ENCODE measurements at places on chromosomes 7 and 10.

- DNase-seq = peak; percentile 56
These were observed 173.9 kb upstream of the GRM3 start for GRCh38 chr7:86469680-86470295.

DNA sequence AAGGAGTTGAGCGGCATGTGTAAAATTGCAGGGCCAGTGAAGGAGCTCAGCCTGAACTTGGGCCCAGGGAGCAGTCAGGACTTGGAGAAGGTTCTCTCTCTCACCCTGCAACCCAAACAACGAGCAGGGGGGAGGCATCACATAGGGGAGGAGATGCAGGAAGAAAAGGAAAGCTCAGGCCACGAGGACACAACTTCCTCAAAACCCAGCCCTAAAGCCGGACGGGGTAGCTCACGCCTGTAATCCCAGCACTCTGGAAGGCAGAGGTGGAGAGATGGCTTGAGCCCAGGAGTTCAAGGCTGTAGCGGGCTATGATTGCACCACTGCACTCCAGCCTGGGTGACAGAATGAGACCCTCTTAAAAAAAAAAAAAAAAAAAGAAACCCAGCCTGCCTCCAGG, 629.1 kb downstream of the PARD3 start:
- DNase-seq = no peak

GRCh38 chr7:47093320-47094234, 488.3 kb downstream of the TNS3 start:
- DNase-seq = no peak

DNA sequence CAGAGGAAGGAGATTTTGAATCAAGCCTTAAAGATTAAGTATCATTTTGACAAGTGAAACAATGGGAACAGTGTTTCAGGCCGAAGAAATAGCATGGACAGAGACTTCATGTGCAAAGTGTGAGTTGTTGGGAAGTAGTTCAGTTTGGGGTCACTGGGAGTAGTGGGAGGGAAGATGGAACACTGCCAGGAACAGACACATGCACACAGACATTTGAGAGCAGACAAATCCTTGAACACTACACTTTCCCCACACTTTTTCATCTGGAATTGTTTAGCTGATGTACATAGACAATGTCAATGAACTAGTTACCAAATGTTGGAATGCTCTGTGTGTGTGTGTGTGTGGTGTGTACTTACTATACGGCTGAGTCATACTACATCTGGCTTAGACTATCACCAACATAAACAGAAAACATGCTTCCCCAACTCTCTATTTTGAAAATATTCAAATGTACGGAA, 52.4 kb upstream of the LRRC17 start:
- DNase-seq = peak; percentile 62

DNA sequence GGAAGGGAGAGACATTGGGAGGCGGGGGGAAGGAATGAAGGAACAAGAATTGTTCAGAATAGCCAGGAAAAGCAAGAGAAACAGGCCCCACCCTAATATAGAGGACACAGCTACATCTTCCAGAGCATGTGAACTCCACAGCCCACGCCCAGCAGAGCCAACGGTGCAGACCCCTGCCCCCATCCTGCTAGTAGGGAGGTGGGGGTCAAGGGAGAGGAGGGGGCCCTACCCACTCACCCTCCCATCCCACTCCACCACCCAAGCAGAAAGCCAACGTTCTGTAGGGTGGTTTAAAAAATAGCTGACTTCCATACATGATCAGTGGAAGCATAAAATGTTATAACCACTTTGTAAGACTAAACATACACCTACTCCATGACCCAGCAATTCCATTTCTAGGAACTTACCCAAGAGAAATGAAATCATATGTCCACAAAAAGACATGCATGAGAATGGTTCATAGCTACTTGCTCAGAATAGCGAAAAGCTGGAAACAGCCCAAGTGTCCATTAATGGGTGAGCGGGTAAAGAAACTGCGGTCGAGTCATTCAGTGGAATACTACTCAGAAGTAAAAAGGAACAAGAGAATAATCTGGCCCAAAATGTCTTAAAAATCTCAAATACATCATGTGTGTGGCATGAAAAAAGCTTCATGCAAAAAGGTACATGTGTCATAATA, 31.8 kb downstream of the CTBP2 start:
- no peak for DNase-seq

DNA sequence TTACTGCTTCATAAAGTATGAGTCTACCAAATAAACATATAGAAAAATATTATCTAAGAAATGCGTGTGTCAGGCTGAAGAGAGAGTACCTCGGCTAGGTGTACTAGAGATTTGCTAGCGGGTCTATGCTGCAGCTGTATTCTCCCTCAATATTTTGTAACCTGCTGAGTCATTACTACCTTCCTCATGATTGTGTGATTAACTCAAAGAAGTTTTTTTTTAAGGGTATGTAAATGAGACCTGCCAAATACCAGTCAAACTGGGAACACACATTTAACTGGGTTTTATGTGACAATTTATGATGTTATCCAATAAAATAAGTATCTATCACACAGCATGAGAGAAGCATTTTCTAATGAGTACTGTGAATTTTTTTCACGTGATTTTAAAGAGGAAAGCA, 180.4 kb downstream of the RNF133 start:
- DNase-seq = peak; percentile 57

GRCh38 chr10:98170249-98171117, 36.0 kb downstream of the R3HCC1L start:
- peak; percentile 67 for DNase-seq

- peak; percentile 60 for DNase-seq
These were observed 4.8 kb upstream of the TRDMT1 start for GRCh38 chr10:17206210-17206709.

DNA sequence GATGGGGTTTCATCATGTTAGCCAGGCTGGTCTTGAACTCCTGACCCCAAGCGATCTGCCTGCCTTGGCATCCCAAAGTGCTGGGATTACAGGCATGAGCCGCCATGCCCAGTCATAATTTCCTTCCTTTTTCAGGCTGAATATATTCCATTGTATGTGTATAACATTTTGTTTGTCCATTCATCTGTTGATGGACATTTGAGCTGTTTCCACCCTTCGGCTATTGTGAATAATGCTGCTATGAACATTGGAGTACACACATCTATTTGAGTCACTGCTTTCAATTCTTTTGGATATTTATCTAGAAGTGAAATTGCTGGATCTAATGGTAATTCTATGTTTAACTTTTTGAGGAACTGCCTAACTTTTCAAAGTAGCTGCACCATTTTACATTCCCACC, 34.6 kb downstream of the TLX1 start:
- no peak for DNase-seq

DNA sequence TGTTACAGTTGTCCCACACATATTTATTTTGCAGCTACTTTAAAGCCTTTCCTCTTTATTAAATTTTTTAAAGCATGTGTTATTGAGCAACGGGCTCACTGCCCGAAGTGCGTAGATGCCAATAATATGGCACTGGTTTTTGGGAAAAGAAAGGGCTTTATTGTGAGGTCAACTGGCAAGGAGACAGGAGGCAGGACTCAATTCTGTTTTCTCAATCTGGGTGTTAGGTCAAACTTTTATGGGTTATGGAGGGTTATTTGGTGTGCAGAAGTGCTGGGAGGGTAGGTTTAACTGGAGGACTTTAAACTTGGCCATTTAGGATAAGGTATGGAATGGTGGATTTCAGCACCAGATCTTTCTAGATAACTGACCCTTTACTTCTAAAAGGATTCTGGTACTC, 183.6 kb downstream of the LRRC4 start:
- no peak for DNase-seq

DNA sequence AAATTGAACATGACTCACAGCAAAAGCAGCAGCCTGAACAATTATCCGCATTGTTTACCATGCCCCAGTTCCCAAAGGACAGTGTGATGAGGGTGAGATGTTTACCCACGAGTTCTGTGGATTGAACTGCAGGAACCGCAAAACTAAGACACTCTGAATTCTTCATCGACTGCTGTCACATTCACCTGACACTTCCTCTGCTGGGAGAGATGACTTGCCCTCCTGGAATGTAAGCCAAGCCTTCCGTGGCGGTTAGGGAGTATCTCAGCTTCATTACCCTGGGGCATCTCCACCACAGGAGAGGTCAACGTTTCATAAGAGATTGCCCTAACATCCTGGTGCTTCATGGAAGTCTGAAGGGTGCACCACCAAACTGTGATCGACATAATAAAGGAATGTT, 374.6 kb upstream of the ADARB2 start:
- peak; percentile 99 for DNase-seq

DNA sequence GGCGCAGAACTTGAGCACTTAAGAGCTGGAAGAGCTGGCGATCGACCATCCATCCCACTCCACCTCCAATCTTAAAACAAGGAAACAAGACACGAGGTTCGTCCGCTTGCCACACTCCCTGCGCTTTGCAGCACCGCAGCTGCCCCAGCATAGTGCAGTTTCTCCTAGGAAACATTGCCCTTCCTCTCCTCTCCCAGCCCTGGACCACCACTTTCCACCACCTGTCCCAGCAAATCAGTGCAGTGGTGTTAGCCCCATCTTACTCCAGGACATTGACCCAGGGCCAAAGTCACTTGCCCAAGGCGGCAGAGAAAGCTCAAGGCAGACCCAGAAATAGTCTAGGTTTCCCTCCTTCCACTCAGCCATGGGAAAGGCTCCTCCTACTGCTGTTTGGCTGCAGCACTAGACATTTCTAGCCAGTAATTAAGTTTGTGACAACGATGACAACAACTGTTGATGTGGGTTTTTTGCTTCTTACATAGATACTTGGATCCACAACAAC, 1.5 kb upstream of the PARD3 start:
- peak; percentile 50 for DNase-seq

- no peak for DNase-seq
These were observed 55.9 kb downstream of the ELFN1 start for GRCh38 chr7:1725766-1726630.

DNA sequence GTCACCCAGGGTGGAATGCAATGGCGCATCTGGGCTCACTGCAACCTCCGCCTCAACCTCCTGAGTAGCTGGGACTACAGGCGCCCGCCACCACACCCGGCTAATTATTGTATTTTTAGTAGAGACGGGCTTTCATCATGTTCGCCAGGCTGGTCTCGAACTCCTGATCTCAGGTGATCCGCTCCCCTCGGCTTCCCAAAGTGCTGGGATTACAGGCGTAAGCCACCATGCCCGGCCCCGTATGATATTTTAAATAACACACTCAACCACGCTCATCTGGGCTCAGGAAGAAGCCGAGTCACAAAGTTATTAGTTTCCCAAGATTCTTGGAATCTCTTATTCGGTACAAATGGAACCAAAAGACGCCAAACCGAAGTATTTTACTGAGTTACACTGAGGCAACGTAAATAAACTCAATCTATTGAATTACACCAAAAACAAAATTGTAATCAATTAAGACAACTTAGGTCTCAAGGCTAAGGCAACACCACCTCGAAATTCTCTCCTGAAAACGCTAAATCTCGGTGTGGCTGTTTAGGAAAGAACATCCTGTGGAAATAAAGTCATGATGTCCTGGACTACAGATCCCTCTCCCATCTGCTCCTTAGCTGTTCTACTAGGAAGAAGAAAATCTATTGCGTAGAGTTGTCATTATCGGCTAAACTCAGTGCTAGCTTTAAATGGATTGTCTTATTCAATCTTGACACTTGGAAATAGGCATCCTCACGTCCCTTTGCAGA, 910 bp downstream of the ARHGAP19 start:
- DNase-seq = no peak

DNA sequence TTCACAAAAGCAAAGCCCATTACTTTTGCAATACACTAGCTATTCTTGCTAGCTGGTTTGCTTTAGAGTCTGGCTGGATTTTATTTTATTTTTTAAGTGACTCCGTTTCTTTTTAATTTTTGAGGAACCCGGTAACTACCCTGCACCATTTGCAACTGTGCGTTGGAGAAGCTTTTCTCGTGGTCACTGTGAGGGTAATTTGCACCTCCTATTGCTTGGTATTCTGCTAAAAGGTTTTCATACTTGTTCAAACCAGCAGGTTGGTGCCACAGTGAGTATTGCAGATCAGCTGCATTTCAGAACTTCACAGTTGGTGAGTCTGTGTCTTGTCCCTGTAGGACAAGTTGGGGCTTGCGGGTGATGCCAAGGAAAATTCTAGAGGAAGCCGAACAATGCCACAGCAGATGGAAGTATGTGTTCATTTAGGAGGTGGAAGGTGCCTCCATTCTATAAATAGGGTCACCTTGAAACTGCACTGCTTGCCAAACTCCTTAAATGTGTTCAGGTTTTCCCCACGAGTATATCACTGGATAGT, 3.9 kb upstream of the NMT2 start:
- no peak for DNase-seq

GRCh38 chr10:69860271-69860670, 58.6 kb downstream of the COL13A1 start:
- no peak for DNase-seq

DNA sequence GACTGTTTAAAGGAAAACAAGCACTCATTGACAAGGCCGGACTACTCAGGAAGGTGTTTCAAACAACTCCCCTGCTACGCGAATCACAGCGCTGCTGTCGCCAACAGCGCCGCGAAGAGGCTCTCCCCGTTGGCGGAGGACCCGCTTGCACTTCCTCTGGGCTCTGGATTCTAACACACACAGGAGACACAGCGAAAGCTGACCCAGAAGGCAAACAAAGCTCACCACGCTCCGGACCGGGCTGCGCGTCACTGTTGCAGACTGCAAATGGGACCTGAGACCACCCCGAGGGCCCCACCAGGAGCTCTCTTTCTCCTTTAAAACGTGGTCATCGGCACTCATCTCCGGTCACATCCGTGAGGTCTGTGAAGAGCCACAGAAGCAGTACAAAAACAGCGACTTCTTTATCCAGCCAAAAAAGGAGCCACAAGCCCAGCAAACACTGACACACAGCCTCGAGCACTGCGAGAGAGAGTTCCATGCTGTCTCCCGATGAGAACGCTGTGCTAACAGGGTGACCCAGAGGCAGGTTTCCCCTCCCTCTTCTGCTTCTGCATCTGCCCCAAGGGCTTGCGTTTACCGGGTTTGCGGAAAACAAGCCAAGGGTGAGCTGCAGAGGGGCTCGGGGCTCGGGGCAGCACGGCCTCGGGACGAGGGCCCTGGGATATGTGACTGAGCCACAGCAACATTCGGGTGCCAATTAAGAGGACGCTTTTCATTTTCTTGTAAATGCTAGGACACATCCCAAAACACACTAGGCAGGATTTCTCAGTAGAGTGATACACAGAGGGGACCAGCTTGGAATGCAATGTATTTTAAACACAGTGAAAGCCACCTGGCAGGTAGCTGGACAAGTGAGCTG, 41.3 kb downstream of the AMZ1 start:
- DNase-seq = no peak

DNA sequence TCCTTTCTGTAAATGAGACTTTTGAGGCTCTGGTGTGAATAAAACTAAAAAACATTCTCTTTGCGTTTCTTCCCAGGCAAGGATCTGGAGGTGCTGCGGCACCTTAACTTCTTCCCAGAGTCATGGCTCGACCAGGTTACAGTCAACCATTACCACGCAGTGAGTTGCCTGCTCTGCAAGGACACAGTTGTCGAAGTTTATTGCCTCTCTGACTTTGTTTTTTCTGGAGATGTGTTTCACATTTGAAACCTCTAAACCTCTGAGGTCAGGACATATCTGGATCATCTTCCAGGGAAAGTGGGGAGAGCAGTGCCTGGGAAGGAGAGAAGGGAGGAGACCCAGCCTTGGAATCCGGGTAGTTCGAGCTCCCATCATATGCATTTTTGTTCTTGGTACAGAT, 43.4 kb upstream of the PLEKHA1 start:
- no peak for DNase-seq
